NCI-H1436 treated with DMSO at 0.1 percent for 48 hours (cell line): ENCODE measurements at places on chromosomes 12 and 14.

DNA sequence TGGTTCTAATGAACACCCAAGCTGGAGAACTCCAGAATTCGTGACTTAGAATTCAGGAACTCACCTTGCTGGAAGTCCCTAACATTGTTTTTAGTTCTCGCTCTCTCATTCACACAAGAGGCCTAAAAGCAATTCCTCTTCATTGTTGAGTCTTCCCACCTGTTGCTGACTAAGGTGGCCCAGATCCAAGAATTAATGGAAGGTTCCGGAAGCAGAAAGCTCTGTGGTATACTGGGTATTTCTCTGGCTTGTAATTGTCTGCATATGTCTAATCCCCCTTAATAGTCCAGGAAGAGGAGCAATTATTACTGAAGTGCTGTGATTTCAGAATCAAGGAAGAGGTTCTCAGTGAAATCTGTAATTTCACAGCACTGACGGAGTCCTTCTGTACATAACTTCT, 31.4 kb downstream of the TMEM233 start:
- DNase-seq: peak; percentile 87

GRCh38 chr14:46322730-46323403, 328.7 kb downstream of the RPL10L start:
- DNase-seq: no peak

DNA sequence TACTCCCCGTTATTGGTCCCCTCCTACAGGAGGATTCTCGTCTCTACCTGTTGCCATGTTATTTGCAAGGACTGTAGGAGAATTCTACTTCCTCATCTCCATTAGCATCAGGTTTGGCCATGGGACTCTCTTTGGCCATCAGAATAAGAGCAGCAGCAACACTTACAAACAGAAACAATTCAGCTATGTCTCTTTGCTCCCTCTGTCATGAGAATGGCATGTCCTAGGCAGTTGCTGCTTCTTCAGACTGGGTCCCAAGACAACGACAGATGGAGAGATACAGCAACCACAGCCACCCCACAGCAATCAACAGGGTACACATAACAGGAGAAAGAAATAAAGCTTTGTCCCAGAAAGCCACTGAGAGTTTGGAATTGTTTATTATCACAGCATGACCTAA, 19.7 kb downstream of the SLC41A2 start:
- DNase-seq: no peak

DNA sequence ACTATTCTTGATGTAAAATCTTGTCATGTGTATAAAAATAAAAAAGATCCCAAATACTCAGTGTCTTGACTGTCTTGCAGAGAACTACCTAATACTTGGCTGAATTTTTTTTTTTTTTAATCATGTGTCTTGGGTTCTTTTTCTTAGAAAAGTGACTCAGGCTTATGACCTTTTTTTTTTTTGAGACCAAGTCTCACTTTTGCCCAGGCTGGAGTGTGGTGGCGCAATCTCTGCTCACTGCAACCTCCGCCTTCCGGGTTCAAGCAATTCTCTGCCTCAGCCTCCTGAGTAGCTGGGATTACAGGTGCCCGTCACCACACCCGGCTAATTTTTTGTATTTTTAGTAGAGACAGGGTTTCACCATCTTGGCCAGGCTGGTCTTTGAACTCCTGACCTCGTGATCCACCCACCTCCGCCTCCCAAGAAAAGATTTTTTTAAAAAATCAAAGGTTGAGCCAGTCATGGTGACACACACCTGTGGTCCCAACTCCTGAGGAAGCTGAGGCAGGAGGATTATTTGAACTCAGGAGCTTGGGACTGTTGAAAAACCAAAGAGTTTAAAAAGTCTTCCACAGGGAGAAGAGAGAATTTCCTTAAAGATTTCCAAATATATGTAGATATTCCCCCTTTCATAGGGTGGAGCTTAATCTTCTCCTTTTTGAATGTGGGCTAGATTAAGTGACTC, 17.7 kb upstream of the TDG start:
- DNase-seq: no peak

GRCh38 chr12:97960741-97961608, 498.4 kb downstream of the RMST start:
- DNase-seq: no peak

- DNase-seq: no peak
Observed at GRCh38 chr12:57377103-57377840, 53.6 kb downstream of the R3HDM2 start.

DNA sequence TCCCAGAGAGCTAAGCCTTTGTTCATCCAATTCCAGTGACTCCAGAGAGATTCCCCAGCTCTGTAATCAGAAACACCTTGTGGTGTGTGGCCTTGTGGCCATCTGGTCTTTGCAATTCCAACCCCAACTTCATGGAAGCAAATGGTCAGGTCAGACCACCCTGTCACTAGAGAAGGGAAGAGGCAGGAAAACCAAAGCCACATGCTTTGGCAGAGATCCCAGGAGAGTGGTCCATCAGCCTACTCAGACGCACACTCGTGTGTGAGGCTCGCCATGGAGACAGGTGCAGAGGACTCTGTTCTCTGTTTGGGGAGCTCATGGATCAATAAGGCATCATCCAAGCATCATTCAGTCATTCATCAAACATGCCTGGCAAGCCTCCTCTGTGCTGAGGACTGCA, 46.2 kb upstream of the TUNAR start:
- no peak for DNase-seq
